ENCODE measurements at places on chromosomes 7 and 10. TPM values are rescaled to one million over a fixed set of nuclear protein-coding genes. Genes with fewer than 3 reads are reported as not detected.

LIPN gene
- total RNA-seq, result not detected

COL13A1 gene
- total RNA-seq, result 21.3 TPM

IGFBP1 gene
- not detected for total RNA-seq

ARHGEF35 gene
- total RNA-seq, result 2.5 TPM

GARIN1A gene
- total RNA-seq, result not detected

ASB15 gene
- total RNA-seq, result not detected

PNLIPRP2 gene
- total RNA-seq, result not detected

CNNM1 gene
- total RNA-seq, result not detected

PDGFA gene
- 10.4 TPM for total RNA-seq

Measured in myometrial cell (primary cell).